ENCODE measurements at places on chromosomes 5 and 9. TPM values are rescaled to one million over a fixed set of nuclear protein-coding genes. Genes with fewer than 3 reads are reported as not detected.

DNA sequence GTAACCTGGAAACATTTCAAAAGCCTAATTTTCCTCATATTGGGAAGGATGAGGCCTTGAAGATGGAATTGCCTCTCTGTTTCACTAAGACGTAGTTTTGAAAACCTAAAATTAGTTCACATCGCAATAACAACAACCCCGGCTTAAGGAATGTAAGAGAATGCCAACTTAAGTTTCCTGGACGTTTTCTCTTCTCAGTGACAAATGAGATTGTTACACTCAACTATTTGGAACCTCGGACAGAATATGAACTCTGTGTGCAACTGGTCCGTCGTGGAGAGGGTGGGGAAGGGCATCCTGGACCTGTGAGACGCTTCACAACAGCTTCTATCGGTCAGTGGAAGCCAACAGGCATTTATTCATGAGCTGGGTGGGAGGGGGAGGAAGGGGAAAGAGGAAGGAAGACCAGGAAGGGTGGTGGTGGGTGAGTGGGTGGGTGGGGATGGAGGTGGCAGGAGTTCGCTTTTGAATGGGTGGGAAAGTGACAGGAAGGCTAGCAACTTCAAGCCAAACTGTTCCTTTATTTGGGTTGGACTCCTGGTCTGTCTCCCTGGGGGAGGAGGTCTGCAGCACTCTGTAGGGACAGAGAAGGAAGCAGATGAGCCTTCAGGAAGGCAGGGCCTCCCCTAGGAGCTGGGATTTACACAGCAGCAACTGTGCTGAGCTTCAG is 83.4 kb downstream of the TEK start:
- no peak for DNase-seq

GRCh38 chr5:10684303-10685086 is 76.5 kb downstream of the DAP start:
- DNase-seq = no peak

- DNase-seq = no peak
Observed at GRCh38 chr5:81212211-81212751, 20.8 kb upstream of the CKMT2 start.

- DNase-seq = no peak
Observed at GRCh38 chr9:100160021-100160420, 61.0 kb downstream of the INVS start.

DNA sequence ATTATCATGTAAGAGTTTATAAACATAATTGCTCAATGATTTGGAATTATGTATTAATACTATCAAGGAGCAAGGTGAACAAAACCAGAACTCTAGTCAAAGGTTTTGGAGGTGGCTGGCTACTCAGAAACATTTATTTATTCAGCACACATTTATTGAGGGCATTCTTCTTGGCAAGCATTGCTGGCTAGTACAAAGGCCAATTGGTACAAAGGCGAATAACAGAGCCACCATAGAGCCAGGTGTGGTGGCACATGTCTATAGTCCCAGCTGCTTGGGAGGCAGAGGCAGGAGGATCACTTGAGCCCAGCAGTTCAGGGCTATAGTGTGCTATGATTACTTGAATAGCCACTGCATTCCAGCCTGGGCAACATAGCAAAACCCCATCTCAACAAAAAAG is 242.1 kb downstream of the CWC27 start:
- no peak for DNase-seq

- no peak for DNase-seq
Observed at GRCh38 chr5:14617441-14617840, 35.8 kb downstream of the OTULINL start.

DNA sequence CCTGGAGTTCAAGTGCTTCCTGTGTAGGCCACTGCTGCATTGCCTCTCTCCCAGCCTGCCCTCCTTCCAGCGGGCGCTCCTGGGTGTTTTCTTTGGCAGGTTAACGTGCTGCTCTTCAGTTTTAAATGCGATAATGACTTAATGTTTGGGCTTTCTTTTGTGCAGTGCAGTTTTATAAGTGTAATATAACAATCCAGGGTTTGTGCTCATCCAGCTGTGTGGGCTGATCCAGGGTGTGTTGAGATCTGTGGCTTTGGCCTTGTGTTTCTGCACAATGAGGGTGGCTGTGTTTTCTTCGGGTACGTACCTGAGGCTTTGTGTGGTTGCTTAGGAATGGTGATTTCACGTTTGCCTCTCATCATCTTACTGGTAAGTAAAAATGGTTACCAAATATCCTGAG is 50.6 kb downstream of the PCSK5 start:
- DNase-seq = no peak

- DNase-seq = no peak
Observed at GRCh38 chr5:52727576-52727975, 60.1 kb upstream of the ITGA1 start.

GRCh38 chr9:21481470-21482056 is 550 bp downstream of the IFNE start:
- no peak for DNase-seq

DNA sequence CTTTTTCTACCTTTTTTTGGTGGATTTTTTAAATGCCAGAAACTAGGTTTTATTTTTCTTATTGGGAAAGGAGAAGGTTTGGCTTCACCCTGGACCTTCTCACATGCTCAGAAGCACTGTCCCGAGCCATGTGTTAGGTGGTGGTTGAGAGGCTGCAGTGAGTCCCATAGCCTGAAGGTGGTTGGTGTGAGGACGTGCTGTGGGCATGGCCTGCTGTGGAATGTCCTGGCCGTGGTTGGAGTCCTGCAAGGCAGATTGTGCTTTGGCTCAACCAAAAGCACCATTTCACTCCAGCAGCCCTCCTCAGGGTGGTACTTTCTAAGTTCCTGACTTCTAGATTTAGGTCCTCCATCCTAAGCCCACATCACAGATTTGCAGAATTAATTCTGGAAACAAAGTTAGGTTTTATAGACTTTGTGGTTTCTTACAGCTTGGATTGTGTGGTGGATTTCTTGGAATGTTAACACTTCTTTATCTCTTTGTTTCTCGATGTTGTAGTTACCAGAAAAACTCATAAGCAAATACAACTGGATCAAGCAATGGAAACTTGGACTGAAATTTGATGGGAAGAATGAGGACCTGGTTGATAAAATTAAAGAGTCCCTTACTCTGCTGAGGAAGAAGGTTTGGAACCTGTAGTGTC is 22.6 kb downstream of the OTULIN start:
- DNase-seq = no peak

- DNase-seq = no peak
Observed at GRCh38 chr9:100170085-100170484, 71.0 kb downstream of the INVS start.

DNA sequence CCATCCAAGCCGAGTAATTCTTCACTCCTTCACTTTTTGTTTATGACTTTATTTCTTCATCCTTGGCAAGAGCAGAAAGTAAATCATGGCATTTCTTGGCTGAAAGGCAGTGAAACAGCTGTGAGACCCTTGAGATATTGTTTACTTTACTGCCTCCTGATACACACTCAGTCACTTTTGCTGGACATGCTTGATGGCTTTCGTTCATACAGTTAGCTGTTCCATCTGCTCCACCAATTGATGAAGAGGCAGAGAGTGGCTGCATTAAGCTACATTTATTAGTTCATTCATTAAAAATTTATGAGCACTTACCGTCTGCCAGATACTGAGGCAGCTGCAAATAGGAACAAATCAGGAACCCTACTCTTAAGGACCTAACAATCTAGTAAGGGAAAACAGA is 184.4 kb upstream of the OR13F1 start:
- DNase-seq = no peak

DNA sequence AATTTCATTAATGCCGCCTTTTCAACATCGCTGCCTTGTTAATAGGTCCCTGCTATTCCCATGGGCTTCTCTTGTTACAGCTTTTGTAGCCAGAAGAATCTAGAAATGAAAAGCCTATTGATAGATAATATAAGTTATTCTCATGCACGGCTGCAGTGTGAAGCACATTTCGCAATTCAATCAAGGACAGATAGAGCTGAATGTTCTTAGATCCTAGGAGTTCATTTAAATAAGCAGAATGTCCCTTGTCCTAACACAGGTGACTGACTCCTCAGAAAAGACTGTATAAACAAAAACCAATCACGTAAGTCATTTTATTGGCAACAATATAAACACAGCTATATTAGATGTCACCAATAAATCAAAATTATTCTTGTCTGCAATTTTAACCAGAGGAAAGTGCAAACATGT is 9.4 kb downstream of the GLIS3 start:
- DNase-seq = no peak

DNA sequence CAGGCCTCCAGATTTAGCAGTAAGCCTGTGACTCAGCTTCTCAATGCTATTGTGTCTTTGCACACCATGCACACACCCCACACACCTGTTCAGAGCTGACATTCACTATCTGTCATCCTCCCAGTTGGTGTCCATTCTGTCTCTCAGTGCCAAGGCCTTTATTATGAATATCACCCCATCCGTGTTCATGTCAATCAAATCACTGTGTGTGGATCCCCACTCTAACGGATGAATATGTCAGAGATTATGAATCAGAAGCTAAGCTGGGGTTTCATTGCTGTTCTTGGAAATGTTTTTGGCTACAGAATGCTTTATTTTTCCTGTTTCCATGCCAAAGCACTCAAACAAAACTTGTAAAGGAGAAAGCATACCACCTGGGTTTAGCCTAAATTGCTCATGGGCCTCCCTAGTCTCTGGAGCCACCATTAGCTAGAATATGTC is 9.4 kb upstream of the MAMDC2 start:
- DNase-seq = no peak

GRCh38 chr5:166338801-166339200 is 1952.6 kb upstream of the WWC1 start:
- DNase-seq = no peak

DNA sequence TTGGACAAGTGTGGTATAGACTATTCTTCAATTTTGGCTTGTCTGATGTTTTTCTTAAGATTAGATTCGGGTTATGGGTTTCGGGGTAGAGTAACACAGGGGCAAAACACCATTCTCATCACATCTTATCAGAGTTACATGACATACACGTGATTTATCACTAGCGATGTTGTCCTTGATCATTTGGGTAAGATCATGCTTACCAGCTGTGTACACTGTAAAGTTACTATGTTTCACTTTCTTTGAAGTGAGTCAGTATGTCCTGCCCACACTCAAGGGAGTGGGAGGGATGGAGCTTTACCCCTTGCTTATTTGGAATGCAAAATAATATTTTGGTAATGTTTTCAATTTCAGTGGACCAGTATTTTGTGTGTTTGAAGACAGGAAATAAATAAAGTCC is 101.8 kb upstream of the TAF11L2 start:
- DNase-seq = no peak

DNA sequence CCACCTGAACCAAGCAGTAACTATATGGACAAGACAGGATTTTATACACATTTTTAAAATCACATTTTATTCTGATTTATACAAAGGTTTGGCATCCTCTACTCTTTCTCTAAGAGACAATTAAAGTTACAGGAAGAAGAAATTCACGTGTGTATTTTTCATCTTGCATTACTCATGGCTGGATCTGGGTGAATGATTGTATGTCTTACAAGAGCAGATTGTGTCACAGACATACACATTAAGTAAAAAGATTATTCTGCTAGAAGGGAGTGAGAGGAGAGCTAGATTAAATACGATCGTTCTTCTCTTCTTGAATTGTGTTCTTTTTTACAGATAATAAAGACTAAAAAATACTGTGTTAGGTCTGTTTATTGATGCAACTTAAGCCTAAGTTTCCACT is 20.8 kb upstream of the CEP120 start:
- DNase-seq = no peak

- no peak for DNase-seq
Observed at GRCh38 chr5:43981556-43981955, 378.6 kb downstream of the NNT start.

DNA sequence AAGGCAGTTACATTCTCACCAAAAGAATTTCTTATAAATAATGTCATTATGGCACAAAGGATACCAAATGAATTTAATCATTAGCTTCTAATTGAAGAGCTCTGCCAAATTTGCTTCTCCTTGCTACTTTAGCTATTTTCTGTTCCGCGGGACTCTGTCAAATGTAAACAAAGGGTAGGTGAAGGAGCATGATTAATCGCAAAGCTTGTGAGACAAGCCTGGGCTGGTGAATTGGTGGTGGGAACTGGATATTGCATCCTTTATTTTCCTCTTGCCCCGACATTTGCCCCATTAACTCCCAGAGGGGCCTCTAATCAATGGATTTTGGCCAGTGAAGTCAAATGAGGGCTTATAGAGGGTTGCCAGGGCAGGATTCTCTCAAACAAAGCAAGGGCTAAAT is 234.2 kb upstream of the RFX3 start:
- no peak for DNase-seq

The LCN12 gene
- total RNA-seq = 2.9 TPM

The ZNG1E gene
- 30.6 TPM for total RNA-seq

The MZB1 gene
- 48.1 TPM for total RNA-seq

The PCDHB2 gene
- not detected for total RNA-seq

The TXN gene
- total RNA-seq = 315 TPM

The TMC1 gene
- 0.28 TPM for total RNA-seq

The CCDC183 gene
- total RNA-seq = 0.96 TPM

The NANS gene
- 46.1 TPM for total RNA-seq

The SGTB gene
- total RNA-seq = 23.0 TPM

The NIM1K gene
- total RNA-seq = 0.73 TPM

Measured in activated CD4-positive, alpha-beta memory T cell treated with anti-CD3 and anti-CD28 coated beads, Interleukin-2, amount 10 ng/mL, durations not matched to agents 7 days and 5 days (primary cell).